Activated CD4-positive, alpha-beta T cell treated with anti-CD3 and anti-CD28 coated beads for 4 hours (primary cell): ENCODE measurements at places on chromosomes 7 and 10.

DNA sequence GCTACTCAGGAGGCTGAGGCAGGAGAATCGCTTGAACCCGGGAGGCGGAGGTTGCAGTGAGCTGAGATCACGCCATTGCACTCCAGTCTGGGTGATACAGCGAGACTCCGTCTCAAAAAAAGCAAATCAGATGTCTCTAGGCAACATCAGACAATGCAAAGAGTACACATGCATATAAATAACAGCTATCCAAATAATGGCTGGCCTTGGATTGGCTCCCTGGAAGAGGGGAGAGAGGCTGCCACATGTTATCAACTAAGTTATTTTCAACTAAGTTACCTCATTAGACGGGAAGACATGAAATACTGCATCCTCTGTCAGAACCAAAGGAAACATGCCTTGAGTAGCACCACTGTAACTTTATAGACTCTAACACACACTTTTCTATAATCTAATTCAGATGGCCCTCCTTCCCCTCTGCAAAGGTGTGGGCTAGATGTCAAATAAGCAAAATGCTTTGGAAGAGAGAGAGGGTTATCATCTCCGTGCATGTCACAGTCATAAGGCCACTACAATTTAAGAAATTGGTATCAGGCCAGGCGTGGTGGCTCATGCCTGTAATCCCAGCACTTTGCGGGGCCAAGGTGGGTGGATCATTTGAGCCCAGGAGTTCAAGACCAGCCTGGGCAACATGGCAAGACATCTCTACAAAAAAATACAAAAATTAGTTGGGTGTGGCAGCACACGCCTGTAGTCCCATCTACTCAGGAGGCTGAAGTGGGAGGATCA, 22.5 kb upstream of the SPOCK2 start:
- no peak for DNase-seq

DNA sequence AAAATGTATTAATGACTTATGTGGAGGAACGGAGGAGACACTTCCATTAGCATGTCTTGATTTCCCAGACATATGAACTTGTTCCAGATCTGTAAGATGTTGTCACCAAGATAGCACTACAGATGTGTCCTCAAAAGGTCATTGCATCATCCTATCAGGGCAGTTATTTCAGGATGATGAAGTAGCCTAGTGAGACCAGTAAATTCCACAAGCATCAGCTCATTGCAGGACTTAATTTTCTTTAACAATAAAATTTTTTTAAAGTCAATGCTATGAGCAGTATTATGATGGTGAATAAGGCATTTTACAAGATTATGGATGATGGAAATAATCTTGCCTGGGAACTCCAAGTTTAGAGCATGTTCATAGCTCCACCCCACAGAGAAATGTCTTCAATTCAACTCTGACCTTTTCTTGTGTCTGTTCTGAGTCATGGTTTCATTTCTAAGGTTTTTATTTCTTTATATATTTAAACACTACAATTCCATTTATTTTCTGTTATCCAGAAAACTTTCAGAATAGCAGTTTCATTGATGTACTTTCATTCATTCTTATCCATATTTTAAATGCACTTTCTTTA, 1203.3 kb upstream of the CELF2 start:
- no peak for DNase-seq

DNA sequence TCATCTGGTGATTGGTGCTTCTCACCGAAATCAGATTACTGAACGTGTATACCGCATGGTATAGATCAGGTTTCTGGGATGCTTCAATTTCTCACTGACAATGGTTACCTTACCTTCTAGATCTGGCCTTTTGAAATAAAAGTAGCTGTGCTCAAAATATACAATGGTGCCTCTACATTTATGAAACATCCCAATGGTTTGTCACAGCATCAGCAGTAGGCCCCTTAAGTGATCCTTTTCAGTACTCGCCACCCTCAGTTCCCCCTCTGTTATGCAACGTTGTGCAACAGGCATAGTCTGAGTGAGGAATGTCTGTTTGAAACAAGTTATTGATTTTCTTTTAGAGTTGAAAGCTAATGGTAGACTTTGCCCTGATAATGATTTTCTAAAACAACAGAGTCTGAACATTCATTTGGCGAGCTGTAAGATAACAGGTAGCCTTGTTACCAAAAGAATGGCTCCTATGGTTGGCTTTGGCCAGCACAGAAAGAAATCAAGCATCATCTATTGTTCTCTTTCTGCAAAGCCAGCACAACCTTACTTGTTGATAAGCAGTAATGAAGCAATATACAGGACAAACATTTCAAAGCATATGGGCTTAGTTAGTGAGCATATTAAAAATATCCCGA, 693.9 kb downstream of the PARD3 start:
- no peak for DNase-seq

GRCh38 chr10:113541549-113541927, 11.3 kb upstream of the HABP2 start:
- DNase-seq: no peak

GRCh38 chr10:13871011-13871410, 284.2 kb downstream of the PRPF18 start:
- DNase-seq: no peak

DNA sequence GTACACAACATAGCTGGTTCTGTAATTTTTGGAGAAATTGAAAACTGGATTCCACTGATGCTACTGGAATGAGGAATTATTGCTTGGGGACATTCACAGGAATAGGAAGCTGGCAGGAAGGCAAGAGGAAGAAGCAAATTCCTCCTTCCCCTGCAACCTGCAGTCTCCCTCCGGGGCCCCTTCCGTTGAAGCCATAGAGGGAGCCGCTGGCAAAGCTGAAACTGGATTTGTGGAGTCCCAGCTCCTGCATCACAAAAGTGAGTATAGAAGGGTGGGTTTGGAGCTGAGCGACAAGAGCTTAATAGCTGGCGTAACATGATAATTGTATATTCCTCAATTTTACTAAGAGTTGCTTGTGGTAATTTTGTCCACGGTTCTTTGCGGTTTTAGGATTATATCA, 190.8 kb downstream of the ADRA2A start:
- DNase-seq: no peak

DNA sequence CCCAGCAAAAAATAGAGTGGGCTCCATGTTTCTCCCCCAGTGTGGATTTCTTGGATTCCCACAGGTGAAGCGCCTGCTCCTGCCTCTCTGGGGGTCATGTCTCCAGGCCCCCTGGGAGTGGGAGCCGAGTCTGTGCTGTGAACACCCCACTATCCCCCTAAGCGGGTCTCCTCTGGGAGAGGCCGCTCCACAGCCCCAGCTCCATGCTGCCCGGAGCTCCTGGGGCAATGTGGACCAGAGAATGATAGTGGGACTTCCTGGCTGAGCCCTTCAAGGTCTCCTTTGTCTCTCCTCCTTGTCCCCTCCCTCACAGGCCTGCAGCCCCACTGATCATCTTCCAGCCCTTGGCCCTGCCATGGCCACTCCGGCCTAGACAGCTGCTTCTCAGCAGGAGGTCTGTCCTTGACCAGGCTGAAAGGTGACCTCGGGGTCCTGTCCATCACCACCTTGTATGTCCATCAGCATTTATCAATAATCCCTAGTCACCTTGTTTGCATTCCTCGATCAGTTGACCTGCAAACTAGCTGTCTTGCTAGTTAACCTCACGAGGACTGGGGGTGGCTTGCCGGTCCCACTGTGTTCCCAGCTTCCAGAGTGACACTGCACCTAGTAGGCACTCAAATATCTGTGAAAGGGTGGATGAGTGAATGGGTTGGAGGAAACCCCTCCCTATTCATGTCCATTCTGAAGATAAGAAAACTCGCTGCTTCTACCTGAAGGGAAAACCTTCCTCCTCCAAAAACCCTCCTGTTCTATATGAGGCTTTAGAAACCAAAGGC, 776 bp upstream of the CALML3 start:
- no peak for DNase-seq

DNA sequence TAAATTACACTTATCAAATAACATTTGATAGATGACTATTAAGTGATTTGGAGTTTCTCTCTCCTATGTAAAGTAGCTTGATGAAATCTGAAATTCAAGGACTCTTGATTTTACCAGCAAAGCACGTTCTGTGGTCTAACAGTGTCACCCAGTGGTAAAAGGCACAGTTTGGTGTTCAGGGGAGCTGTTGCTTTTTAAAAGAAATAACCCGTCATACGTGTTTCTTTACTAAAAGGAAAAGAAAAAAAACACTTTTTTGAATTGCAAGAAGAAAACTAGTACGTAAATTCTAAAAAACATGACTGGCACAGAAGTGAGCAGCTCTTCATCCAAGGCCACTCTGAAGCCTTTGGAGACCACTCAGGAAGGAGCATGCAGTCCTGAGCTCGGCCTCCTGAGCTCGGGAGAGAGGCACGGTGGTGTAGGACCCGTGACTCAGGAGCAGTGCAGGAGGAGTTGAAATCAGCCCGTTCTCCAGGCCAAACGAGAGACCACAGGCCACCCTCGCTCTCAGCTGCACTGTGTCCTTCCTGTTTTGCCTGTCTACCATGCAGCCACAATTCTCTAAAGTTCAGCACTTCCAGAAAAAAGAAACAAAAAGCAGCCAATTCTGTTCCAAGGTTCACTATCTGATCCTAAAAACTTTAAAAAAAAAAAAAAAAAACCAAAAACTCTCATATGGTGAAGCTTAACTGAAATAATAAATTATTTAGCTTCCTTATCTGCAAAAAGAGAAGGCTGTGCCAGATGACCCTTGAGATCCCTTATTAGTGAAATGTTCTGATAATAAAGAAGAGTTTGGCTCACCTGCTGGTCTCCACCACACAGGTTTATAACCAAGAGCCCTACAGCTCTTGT, 212.6 kb upstream of the FRMD4A start:
- DNase-seq: peak; percentile 38

- no peak for DNase-seq
Measured at GRCh38 chr10:77531441-77532001, 106.1 kb downstream of the KCNMA1 start.

GRCh38 chr10:106504536-106504935, 660.0 kb downstream of the SORCS1 start:
- no peak for DNase-seq

- no peak for DNase-seq
Measured at GRCh38 chr10:128759174-128759573, 633.0 kb upstream of the MKI67 start.

DNA sequence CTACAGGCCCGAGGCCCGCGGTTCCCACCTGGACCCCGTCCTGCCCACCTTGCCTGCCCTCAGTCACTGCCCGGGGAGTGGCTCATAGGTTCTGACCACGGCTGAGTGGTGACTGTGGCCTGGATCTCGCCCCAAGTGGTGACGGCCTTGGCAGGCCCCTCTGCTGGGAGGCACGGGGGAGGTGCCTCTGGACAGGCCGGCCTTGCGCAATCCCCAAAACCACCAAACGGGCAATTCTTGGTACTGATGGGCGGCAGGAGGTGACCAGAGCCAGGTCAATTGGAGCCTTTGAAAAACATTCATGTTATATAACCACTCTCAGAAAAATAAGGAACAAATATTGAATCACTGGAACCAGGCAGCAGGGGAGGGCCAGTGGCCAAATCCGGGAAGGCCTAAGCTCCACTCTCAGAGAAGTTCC, 83.4 kb downstream of the PRKAG2 start:
- no peak for DNase-seq

- no peak for DNase-seq
Measured at GRCh38 chr7:30697719-30698460, 15.6 kb upstream of the CRHR2 start.

- DNase-seq: no peak
Measured at GRCh38 chr10:75954486-75954885, 523.1 kb downstream of the LRMDA start.

GRCh38 chr10:124343351-124344265, 75.1 kb downstream of the OAT start:
- no peak for DNase-seq

DNA sequence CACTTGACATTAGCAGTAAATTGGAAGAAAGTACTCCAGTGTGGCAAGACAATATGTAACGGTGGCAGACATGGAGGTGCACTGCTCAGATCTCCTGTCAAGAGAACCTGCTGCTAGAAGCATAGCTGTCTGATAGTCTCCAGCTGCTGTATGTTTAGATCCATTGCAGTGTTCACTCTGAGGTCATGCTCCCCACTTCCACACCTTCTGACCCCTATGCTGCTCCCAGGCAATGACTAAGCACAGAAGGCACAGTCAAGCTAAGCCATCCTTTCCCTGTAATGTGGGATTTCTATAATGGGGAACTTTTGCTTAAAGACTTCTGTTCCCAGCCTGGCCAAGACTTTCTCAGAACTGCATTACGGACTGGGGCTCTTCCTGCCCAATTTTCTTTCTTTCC, 315.8 kb downstream of the HPSE2 start:
- DNase-seq: no peak

- no peak for DNase-seq
Measured at GRCh38 chr10:23505797-23506465, 67.1 kb downstream of the OTUD1 start.

GRCh38 chr10:119932631-119933030, 40.1 kb downstream of the SEC23IP start:
- no peak for DNase-seq

DNA sequence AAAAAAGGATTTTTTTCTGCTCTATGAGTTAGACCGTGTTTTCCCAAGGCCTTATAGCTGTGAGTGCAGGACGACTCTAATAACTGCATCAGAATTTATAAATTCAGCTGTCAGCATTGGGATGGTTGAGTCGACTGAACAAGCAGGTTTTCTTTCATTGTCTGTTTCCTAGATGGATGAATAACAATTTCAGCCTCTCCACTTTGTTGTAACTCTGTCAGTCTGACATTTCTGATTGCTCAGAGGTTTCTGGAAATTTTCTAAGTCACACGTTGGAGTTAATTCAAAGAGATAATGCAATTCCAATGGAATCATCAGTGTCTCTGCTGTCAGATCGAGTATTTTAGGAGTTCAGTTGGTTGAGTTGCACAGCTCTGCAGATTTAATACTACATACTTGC, 159.2 kb downstream of the CHN2 start:
- DNase-seq: no peak

- DNase-seq: no peak
Measured at GRCh38 chr10:17307123-17307522, 79.1 kb downstream of the VIM start.

- no peak for DNase-seq
Measured at GRCh38 chr7:1415389-1415990, 43.8 kb downstream of the MICALL2 start.

DNA sequence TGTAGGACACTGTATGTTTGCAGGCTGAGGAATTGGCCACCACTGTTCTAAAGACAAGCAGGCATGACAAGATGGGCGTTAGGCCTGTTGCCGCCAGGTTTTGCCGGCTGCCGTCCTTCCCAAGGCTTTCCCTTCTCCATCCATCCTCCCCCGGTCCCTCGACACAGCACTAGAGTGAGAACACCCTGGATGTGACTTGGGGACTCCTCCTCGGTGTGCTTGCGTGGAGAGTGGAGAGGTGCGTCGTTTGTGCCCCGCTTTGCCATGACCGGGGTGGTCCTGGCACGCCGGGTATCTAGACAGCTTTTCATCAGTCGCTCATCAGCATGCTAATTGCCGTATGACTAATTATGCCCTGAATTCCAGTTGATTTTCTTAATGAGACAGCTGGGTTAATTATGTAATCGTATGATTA, 206.6 kb upstream of the SH2B2 start:
- no peak for DNase-seq

GRCh38 chr10:7458556-7458955, 47.7 kb upstream of the SFMBT2 start:
- DNase-seq: no peak
